ENCODE measurements at places on chromosomes 1 and 21.

GRCh38 chr1:16999863-17000262, 11.9 kb downstream of the ATP13A2 start:
- no peak for DNase-seq

DNA sequence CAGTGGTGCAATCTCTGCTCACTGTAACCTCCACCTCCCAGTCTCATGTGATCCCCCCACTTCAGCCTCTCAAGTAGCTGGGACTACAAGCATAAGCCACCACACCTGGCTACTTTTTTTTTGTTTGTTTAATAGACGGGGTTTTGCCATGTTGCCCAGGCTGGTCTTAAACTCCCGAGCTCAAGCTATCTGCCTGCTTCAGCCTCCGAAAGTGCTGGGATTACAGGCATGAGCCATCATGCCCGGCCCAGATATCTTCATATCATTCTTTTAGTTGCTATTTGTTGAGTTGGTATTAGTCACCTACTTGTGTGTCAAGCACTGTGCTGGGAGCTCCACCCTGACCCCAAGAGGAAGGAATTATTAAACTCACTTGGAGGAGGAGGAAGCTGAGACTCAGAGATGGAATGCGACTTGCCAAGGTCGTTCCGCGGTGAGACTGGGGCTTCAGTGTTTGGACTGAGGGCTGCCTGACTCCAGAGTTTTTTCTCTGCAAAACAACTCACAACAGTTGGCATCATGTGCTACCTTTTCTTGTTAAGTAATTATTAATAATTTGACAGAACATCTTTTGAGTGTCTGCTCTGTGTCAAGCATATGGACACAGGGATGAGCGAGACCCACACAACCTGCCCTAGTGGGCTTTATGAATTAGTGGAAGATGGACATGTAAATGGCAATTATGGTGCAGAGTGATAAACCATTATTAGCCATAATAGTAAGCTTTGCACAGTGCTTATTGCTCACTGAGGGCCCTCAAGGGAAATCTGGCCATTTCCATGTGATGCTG, 132.0 kb downstream of the FOXD2 start:
- DNase-seq = no peak

- no peak for DNase-seq
These were observed 2.1 kb downstream of the GUK1 start for GRCh38 chr1:228142155-228142691.

DNA sequence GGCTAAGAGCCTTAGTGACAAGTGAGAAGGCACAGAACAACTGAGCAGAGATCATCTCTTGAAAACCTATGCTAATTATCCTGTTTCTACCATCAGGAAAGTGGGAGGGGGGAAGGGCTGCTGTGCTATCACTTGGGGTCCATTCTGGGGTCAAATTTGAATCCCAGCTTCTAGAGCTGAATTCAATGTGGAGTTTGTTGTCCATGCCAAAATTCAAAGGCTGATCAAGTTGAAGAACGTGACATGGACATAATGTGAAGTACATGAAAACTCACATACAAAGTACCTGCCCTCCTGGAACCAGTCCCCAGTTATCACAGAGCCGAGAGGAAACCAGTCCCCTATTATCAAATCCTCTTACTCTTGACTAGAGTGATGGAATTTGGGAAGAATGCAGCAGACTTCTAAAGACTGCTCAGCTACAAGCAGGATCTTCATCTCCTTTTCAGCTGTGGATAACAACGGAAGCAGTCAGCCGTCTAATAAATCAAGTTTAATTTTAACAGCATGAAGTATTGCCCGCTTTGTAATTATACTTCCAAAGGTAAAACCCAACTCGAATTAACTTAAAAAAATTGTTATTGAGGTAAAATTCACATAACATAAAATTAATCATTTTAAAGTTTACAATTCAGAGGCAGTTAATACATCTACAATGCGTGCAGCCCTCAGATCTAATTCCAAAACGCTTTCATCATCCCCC, 78.3 kb downstream of the SLC45A1 start:
- DNase-seq = no peak
